ENCODE measurements at places on chromosomes 3 and 15.

- DNase-seq: no peak
These were observed 217.2 kb upstream of the CGNL1 start for GRCh38 chr15:57158997-57159668.

GRCh38 chr15:27899583-27900285 lies 199.4 kb downstream of the OCA2 start:
- DNase-seq: no peak

- DNase-seq: no peak
These were observed 50.5 kb upstream of the FGD5 start for GRCh38 chr3:14768182-14768790.

- no peak for DNase-seq
These were observed 535.8 kb downstream of the TBL1XR1 start for GRCh38 chr3:176661432-176661964.

DNA sequence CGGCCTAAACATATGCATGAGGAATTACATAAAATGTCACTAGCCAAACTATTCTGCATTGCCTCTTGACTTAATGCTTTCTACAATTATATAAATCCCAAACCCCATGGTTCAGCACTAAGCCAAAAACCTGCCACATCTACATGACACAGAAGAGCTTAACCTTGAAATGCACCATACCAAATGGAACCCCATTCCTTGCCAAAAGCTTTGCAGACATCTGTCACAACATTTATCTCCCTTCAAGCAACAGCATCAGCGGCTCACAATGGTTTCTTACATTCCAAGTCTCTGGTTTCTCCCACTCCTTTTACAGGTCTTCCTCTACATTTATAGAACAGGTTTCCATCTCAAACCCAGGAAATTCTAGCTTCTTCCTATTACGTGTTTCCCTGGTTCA lies 58.4 kb upstream of the GYG1 start:
- DNase-seq: no peak

GRCh38 chr3:176566757-176567156 lies 630.5 kb downstream of the TBL1XR1 start:
- no peak for DNase-seq

- DNase-seq: no peak
These were observed 25.7 kb downstream of the ZDHHC3 start for GRCh38 chr3:44950275-44950734.

GRCh38 chr3:174488527-174488926 lies 370.6 kb upstream of the NAALADL2 start:
- no peak for DNase-seq

DNA sequence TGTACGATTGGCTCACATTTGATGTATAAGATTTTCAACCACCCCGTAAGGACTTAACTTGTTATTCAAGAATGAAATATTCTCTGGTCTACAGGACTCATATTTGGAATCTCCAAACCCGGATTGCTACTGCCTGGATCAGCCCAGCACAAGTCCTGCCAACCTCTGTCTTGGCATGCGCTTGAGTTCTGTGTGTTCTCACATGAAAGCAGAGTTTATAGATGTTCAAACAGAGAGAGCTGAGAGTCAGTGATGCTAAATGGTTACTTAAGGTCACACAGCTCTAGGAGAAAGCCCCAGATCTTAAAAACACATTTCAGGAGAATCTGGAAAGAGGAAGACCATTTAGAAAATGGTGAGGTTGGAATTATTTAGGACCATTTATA lies 268.0 kb upstream of the TBL1XR1 start:
- no peak for DNase-seq

DNA sequence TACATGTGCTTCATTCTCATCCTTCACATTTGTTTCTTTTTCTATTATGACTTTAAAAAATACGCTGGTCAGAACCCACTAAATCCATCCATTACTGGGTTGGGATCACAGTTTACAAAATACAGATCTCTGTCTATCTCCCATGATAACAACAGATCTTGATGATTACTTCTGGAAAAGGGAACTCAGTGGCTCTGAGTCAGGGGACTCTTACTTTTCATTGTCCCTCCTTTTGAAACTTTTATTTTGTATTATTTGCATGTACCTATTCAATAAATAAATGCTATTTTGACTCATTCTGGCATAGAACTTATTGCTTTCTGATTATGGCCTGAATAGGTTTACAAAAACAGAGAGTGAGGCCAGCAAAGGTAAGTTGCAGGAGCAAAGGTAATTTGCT lies 11.6 kb upstream of the RASGRP1 start:
- no peak for DNase-seq

DNA sequence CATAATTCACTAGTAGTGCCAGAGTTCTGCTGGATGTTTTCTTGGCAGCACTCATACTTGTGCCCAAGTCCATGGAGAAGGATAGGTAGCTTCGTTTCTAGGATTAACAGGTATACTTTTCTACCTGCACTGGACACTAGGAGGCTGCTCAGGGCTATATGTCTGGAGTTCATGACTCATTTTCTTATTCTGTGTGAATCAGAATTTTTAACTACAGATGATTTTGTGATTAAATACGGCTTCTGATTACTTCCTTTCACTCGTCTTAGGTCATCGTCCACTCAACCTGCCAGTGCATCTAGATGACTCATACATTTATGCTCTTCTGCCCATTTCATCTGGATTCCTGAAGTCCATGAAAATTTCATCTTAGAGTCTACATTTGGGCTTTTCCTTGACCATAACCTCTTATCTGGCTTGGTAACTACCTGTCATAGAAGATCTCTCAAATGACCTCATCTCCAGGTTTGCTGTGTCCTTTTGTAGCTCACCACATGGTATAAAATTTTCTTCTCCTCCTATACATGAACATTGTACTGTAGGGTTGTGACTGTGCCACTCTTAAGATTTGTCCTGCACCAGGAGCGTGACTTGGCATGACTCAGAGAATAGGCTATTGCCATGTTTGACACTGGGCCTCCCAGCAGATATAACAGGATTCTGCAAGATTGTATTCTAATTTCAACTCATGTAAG lies 66.7 kb upstream of the GCSAM start:
- no peak for DNase-seq

All from C1 segment of cervical spinal cord (tissue), 14 donors.